ENCODE measurements at places on chromosomes 6 and 20.

DNA sequence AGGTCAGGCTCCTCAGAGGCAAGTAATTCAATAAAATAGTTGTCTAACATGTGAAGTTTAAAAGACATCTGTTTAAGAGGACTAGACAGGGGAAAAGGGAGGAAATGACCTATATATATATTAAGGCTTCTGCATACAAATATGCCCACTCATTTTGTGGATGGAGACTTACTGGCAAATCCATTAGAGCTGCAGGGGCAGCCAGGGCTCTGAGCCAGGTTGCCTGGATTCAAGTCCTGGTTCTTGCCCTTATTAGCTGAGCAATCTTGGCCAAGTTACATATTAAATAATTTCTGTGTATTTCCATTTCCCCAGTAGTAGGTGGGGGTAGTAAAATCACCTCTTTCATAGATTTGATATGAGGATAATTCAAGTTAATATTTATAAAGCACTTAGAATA lies 287.0 kb upstream of the RIMS1 start:
- no peak for DNase-seq

- DNase-seq = no peak
These were observed 6.2 kb downstream of the TTPAL start for GRCh38 chr20:44481719-44482416.

DNA sequence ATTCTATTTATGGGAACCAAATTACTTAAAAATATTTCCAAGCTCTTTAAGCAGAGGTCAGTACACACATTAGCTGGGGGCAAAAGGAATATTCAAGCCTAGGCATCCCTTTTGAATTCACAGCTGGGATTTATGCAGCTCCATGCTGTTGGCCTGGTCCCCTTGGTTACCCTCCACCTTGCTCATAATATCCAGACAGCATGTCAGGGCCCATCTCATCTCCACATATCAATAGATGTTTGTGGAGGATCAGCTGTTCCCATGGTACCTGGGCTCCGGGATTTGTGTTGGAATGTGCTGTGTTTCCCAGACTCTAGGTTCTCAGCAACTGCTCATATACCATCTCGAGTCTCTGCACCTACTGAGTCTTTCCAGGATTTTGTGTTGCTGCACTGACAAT lies 534.8 kb downstream of the BMP2 start:
- no peak for DNase-seq

DNA sequence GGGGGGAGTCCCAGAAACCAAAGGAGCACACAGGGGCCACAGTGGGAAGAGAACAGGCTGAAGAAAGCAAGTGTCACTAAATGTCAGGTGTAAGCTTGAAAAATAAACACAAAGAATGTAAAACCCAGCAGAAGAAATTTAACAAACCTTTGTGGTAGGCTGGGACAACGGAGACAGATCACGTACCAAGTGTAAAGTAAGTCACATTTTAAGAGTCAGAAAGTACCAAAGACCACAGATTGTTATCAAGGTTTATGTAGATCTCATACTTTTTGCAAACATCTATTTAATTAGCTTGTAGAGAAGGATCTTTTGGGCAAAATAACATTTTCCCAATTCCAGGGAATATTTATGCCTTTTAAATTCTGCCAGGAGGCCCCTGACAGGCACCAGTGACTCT lies 1.6 kb downstream of the CLIC5 start:
- no peak for DNase-seq

GRCh38 chr6:44917430-44917829 lies 410.7 kb upstream of the RUNX2 start:
- no peak for DNase-seq

- no peak for DNase-seq
These were observed 53.3 kb downstream of the TNFRSF21 start for GRCh38 chr6:47256361-47256760.

DNA sequence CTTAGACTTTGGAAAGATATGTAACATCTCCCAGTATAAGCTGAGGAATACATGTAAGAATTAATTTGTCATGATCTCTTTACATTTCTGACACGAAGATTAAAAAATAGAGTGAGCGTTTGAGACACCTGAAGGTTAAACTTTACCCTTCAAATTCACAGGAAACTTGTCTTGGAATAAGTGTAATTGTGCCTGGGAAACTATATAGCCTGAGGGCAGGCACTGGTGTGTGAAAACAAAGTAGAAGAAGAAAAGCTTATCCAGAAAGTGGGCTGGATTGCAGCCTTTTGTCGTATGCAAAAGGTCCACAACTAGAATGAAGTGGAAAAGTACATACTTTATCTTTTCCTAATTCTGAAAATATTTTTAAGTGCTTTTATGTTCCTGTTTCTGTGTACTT lies 275.7 kb upstream of the TCF21 start:
- no peak for DNase-seq

- no peak for DNase-seq
These were observed 83.9 kb downstream of the SOD2 start for GRCh38 chr6:159608961-159609651.

GRCh38 chr6:39228111-39228971 lies 934 bp downstream of the KCNK5 start:
- no peak for DNase-seq

Data from Caki2 (cell line).